ENCODE measurements at places on chromosomes 2 and 18. TPM values are rescaled to one million over a fixed set of nuclear protein-coding genes. Genes with fewer than 3 reads are reported as not detected.

DNA sequence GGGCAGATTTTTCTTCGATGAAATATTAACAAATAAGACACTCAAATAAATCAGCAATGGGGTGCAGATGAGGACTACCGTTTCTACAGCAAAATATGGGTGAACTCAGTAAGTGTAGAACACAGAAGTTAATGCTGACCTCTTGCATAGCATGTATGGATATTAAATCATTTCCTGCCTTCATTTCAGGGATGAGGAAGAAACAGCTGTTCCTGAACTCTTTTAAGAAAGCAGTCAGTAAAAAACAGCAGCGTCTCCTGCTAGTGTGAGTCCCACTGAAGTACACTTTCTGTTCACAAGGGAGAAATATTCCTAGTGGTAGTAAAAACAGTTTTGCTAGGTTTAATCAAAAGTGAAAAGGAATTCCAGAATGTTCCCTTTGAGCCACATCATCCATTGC is 379.0 kb downstream of the ZEB2 start:
- no peak for DNase-seq

DNA sequence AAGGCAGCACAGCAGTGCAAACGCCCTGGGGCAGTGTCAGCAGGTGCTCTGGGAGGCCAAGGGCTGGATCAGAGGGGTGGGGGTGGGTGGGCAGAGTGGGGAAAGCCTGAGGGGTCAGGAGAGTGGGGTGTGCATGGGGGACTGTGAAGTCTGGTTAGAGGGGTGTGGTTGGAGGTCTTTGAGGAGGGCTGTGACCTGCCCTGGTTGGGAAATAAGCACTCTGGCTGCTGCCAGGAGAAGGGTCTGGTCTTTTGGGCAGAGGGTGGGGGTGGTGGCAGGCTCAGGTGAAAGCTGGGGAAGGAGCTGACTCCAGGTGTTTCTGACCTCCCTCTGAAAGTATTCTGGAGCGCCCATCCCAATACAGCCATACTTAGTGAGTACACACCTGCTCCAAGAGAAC is 4.2 kb downstream of the ALPI start:
- DNase-seq = peak; percentile 27

GRCh38 chr2:28344756-28345373 is 47.8 kb upstream of the FOSL2 start:
- DNase-seq = peak; percentile 84

GRCh38 chr2:208280234-208280633 is 14.2 kb downstream of the PIKFYVE start:
- no peak for DNase-seq

DNA sequence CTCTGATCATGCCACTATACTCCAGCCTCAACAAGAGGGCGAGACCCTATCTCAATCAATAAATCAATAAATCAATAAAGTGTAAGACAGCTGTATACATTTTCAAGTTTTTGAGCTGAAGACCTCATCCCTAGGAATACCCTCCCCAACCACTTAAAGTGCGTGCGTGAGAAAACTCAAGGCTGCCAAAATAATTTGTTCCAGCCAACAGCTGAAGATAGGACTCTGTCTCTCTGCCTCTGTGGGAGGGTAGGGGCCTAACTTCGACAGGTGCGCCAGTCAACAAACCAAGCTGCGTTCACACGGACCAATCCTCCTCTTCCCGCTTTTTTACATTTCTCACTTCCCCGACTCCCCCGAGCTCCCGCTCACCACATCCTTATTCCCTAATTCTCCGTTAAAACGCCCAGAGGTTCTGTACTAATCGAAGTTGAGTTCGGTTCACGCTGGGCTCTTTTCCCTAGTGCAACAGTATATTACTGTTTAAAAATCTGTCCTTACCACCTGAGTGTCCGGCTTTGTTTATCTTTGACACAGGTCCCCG is 618 bp downstream of the POLR2D start:
- DNase-seq = no peak

- no peak for DNase-seq
Observed at GRCh38 chr18:45688113-45688512, 35.9 kb upstream of the SLC14A1 start.

DNA sequence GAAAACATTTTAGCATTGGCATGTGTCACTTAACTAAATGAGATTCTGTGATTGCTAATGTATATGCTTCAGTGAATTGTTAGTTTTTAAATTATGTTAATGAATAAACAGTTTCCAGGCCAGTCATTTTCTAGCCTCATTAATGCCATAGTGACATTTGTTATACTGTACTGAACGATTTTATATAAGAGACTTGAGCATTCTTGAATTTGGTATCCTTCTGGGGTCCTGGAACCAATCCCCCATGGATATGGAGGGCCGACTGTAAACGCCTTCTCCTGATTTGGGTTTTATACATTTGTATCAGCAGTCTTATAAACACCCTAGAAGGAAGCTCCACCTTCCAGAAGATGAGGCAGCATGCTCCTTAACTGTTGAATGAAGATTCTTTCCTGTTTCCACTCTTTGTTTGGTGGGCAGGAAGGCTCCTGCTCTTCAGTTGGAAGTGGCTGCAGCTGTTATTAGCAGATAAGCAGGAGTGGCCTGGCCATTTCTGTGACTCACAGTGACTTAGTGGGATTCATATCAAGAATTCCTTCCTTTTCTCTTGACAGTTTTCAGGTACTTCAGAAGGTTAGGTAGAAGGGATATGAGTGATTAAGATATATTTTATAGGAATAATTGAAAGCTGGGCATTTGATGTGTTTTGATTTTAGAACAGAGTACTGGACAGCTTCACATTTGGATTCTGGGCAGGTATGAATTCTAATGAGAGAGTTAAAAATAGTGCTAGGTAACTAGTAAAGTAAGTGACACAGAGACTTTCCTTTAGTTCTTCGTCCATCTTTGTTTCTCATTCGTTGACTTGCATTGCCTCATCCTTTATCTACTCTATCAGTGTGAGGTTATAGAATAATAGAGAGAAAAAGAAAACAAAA is 124.9 kb downstream of the PLCL1 start:
- no peak for DNase-seq

The IHH gene
- 0.19 TPM for total RNA-seq

The SKOR2 gene
- not detected for total RNA-seq

The CTAGE1 gene
- 0.12 TPM for total RNA-seq
